ENCODE measurements at places on chromosomes 4 and X. TPM values are rescaled to one million over a fixed set of nuclear protein-coding genes. Genes with fewer than 3 reads are reported as not detected.

The GRPR gene
- 28.8 TPM for total RNA-seq

GRCh38 chr4:189001971-189002450, 862.8 kb downstream of the TRIML1 start:
- DNase-seq: no peak

The SPANXB1 gene
- total RNA-seq: not detected

The TKTL2 gene
- total RNA-seq: not detected

DNA sequence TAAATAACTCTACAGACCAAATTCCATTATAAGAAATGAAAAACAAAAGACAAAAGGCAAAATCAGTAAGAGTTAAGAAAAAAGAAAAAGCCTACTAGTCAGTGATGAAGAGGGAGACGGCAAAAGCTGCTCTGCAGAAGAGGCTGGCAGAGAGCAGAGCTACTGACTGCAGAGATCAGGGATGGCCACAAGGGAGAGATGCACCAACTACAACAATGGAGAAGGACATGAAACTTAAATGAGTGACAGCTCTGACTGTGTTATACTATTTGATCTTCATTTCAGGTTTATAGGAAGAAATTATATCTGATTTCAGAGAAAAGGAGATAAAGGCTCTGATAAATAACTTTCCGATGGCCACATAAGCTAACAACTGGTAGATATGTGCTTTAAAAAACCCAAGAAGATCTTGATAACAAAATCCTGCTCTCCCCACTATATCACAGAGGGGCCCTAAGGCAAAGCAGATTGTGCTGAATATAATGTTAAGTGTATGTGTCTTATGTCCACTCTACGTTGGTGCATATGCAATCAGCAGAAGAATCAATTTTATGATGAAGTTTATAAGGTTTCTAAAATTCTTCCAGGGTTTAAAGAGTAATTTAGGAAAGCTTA, 58.4 kb upstream of the COX18 start:
- DNase-seq: no peak

The NPY5R gene
- total RNA-seq: 5.7 TPM

DNA sequence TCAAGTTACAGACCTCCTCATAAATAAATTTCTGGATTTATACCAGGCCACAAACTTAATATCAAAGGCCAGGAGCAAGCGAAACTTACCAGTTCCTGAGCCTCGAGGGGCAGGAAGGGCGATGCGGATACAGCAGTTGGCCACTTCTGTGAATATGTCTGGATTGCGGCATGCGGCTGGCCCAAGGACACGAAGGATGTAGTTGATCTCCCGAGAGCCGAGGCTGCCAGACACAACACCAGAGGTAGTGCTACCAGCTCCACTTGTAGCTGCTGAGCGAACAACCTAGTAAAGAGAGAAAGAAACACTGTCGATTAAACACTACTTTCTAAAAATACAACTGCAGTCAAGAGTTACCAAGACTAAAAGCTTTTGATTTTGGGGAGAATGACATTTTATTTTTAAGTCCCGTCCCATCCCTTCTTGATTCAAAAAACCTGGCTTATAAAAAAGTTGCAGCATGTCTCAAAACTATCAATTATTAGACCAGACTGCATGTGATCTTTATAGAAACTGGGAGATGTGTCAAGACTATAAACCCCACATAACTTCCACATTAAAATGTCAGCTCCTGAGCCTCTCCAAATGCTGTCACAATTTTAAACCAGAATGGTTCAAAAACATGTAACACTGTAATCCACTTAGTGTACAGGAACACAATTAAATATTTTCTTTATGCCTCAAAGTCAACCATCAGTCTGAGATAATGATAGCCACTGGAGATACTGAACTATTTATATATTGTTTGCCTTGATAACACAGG, 105.6 kb downstream of the HUWE1 start:
- no peak for DNase-seq

DNA sequence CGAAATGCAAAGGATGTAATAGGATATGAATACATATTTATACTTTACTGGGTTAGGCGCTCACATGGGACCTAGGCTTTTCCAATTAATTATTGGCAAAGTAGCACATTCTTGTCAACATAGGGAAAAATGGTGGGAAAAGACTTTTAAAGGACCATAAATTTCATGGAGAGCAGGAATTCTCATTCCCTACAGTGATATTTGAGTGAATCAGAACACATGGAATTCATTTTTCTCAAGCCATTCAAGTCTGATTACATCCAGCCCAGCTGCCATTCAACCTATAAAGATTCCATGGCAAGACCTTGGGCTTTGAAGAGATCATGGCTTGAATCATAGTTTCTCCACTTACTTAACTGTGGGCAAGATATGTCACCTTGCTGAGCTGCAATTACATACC, 150.4 kb downstream of the SOWAHB start:
- no peak for DNase-seq

The TRIM60 gene
- total RNA-seq: not detected

DNA sequence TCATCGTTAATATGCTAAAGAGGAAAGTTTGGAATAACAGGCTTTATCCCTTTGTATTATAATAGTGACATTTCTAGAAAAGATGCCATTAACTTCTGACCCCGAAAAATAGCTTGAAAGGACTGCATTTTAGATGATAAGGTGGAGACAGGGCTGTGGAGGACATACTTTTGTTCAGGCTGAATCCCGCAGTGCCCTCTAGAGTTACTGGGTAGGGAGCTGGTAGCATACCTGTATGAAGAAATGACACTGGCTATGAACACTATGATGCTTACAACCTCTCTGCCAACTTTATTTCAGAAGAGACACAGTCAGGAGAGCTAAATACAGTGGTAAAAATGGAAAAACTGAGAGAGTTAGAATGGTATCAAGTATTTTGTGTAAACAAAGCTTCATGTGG, 8.1 kb downstream of the IL1RAPL1 start:
- DNase-seq: no peak

- DNase-seq: no peak
Observed at GRCh38 chr4:43224559-43224958, 332.0 kb downstream of the GRXCR1 start.

The GLOD5 gene
- total RNA-seq: not detected

- DNase-seq: no peak
Observed at GRCh38 chrX:123801901-123802300, 58.0 kb upstream of the XIAP start.

DNA sequence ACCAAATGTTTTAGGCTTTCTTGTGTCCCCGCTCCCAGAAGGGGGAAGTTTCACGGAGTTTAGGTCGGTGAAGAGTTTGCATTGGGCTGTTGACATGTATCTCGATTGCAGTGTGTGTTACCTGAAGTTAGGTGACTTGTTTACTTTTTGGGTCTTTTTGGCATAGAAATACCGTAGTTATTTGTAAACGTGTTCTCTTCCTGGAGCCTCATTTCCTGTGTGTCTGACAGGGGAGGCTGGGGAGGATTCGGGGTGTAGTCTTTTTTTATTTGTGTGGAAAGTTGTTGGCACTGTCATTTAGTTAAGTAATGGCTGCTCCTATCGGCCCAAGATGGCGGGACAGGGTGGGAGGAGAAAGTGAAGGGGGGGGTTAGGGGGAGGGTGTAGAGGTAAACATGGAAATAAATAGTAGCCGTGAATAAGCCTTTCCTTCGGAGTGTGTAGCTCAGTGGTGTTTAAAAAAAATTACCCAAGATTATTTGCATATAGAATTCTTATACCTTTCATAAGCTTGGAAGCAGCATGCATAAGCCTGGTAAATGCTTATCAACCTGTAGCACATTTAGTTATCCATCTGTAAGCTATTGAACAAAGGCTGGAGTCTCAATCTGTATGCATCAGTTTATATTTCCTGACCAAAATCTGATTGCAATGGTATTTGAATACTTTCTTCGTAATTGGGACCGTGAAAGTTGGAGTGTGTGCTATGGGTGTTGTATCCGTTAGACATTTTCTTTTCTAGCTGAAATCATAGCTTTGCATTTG, 1.6 kb downstream of the KDM6A start:
- DNase-seq: no peak

DNA sequence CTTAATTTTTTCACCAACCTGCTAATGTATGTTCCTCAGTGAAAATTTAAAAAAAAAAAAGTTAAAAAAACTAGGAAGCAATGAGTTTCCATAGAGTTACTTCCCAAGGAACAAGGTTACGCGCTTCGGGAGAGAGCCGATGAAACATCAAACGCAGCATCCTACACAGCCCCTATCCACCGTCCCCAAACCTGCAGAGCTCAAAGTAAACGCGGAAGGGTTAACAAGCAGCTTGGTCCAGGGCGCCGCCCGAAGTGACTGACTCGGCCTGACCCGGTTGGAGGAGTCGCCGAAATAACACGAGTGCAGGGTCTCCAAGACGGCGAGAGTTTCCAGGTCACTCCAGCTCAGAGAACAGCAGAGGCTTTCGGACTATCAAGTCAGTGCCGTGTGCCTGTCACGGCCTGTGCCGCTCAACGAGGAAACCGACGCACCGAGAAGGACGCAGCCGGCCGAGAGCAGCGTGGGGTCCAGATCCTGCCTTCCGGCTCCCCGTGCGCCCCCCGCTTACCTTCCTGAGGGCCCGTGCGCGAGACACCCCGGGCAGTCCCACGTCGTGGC, 512 bp downstream of the NOP14 start:
- peak; percentile 66 for DNase-seq

The FAM47A gene
- total RNA-seq: not detected

DNA sequence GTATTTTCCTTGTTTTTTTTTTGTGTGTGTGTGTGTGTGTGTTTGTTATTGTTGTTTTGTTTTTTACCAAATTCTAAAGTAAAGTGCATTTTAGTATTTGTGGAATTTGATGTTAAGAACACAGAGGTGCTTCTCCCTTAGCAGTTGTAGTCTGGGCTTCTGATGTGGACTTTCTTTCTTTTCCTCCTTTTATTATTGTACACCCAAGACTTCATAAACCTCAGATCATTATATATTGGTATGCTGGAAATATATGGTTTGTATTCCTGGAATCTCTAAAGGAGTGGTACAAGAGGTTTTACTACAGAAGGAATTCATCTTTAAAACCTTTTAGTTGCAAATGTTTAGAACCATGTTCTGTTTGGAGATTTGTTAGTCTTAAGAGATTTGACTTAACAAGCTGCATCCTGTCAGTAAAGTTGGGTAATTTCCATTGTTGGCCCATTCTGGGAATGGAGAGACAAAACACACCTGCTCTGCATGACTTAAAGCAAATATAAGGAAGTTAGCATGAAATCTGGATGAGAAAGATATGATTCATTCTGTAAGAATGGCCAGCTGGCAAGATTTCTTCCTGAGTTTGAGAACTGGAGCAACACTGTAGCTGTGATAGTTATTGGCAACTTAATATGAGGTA, 64.0 kb downstream of the SMAD1 start:
- no peak for DNase-seq

The F11 gene
- 0.50 TPM for total RNA-seq

The DNAAF6 gene
- total RNA-seq: not detected

DNA sequence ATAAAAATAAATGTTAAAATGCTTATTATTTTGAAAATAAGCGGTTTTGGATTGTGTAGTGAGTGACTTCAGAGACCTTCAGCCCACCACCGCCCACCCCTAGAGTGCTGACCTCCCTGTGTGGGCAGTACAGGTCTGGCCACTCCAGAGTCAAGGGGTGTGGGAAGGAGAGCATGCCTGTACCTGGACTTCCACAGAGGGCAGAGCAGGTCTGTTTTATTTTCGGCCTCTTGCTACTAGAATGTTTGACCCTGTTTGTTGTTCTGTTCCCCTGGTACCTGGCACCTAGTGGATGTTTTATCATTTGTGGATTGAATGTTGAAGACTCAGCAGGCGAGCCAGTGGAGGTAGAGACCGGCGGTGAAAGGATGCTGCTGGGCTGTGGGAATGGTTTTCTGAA, 14.3 kb downstream of the PIGG start:
- DNase-seq: no peak

DNA sequence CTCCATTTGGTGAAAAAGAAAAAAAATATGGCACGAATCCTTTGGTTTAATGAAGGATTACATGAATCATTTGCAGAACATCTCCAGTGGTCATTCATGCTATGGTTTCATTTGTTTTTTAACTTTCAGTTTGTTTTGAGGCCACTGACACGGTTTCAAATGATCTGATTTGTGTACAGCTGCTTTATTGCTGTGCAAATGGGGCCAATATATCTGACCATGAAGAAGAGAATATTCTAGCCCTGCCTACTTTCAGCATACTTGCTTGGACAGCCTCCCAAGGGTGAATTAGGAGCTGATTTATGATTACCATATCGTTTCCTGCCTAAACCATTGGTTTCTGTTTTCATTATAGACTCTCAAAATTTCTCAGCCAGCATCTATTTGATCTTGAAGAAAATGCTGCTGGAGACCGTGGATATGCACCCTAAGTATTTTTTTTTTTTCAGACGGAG, 30.7 kb downstream of the SPARCL1 start:
- DNase-seq: no peak

DNA sequence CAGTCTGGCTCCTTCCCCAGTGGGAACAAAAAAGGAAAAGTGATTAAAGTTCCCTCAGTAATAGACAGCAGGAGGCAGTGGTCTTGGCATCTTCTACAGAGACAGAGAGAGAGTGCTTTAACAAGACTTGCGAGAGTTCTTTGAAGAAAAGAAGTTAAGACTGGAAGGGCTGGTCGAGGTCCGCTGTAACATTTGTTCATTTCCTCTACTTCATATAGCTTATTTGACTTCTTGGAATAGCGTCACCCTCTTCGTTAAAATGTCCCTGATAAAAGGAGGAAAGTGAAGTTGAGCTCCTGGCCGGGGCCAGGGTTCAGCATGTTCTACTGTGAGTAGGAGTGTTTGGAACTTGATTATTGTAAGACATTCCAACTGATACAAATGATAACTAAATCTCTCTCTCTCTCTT, 179.8 kb downstream of the SLIT2 start:
- no peak for DNase-seq

DNA sequence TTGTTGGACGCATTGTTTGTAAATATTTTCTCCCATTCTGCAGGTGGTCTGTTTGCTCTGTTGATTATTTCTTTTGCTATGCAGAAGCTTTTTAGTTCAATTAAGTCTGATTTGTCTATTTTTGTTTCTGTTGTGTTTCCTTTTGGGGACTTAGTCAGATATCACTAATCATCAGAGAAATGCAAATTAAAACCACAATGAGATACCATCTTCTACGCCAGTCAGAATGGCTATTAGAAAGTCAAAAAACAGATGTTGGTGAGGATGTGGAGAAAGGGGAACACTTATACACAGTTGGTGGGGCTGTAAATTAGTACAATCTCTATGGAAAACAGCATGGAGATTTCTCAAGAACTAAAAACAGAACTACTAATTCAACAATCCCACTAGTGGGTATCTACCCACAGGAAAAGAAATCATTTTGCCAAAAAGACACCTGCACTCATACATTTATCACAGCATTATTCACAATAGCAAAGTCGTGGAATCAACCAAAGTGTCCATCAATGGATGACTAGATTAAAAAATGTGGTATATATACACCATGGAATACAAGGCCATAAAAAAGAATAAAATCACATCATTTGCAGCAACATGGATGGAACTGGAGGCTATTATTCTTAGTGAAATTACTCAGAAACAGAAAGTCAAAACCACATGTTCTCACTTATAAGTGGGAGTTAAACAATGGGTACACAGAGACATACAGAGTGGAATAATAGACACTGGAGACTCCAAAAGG, 8.1 kb downstream of the COQ2 start:
- no peak for DNase-seq

GRCh38 chr4:78032446-78032845, 24.7 kb upstream of the FRAS1 start:
- peak; percentile 53 for DNase-seq
